ENCODE measurements at places on chromosomes 2 and 18. TPM values are rescaled to one million over a fixed set of nuclear protein-coding genes. Genes with fewer than 3 reads are reported as not detected.

The SLC23A3 gene
- total RNA-seq, result 0.90 TPM

DNA sequence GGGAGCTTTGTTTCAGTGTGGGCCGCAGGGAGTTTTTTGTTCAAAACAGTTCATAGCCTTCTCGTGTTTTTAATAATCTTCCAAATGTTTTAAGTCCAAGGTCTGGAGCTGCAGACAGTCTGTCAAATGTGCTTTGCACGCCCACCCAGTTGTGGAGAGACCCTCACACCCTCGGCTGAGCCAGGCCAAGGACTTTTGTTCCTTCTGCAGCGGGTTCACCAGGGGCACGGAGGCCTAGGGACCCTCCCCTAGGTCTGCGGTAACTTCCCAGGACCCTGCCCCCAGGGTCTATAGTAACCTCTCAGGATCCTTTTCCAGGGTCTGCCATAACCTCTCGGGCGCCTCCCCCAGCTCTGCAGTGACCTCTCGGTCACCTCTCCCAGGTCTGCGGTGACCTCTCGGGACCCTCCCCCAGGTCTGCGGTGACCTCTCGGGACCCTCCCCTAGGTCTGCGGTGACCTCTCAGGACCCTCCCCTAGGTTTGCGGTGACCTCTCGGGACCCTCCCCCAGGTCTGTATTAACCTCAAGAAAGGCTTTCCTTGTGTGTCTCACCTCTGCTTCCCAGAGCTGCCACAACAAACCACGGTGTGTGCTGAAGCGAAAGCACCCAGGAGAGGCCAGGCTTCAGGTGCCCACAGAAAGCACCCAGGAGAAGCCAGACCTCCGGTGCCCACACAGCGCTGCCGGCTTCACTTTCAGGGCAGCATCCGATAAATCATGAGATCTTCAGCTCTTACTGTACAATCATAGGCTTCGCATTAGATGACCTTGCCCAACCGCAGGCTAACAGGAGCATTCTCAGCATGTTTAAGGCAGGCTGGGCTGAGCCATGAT lies 301.9 kb upstream of the SALL3 start:
- no peaks in the 10 kb centered on the region for H3K36me3 ChIP-seq
- no peak overlapping the region for H3K4me3 ChIP-seq
- H3K4me1 ChIP-seq, result no peaks in the 10 kb centered on the region
- no peaks in the 10 kb centered on the region for H3K27me3 ChIP-seq

- H3K36me3 ChIP-seq, result no peaks in the 10 kb centered on the region
- no peaks in the 10 kb centered on the region for H3K27me3 ChIP-seq
- no peak overlapping the region for H3K27ac ChIP-seq
- H3K4me1 ChIP-seq, result peaks cover 3% of the 10 kb centered on the region
These were observed 15.3 kb downstream of the UPP2 start for GRCh38 chr2:158116936-158117335.

GRCh38 chr2:7878786-7879482 lies 802.9 kb upstream of the ID2 start:
- H3K27ac ChIP-seq, result peak overlapping the region; percentile 84
- H3K27me3 ChIP-seq, result no peaks in the 10 kb centered on the region
- peak; percentile 66 for DNase-seq
- H3K4me1 ChIP-seq, result peaks cover 16% of the 10 kb centered on the region
- peak overlapping the region; percentile 5 for H3K4me3 ChIP-seq

GRCh38 chr2:162795312-162795711 lies 43.3 kb downstream of the KCNH7 start:
- H3K27me3 ChIP-seq, result no peaks in the 10 kb centered on the region
- no peak overlapping the region for H3K27ac ChIP-seq
- H3K4me3 ChIP-seq, result no peak overlapping the region

Data from H1 (cell line).